ENCODE measurements at places on chromosomes 1 and 21. TPM values are rescaled to one million over a fixed set of nuclear protein-coding genes. Genes with fewer than 3 reads are reported as not detected.

The MATN1 gene
- not detected for total RNA-seq

- no peak for ATAC-seq
Observed at GRCh38 chr1:110390096-110390495, 730 bp downstream of the SLC16A4 start.

The BCAR3 gene
- total RNA-seq, result 5.7 TPM

The TEDDM1 gene
- not detected for total RNA-seq

- peak; percentile 54 for ATAC-seq
Observed at GRCh38 chr1:160096274-160097116, 1.9 kb downstream of the IGSF8 start.

The F5 gene
- total RNA-seq, result 0.20 TPM

The MRPL39 gene
- total RNA-seq, result 29.8 TPM

GRCh38 chr1:223423641-223424233 lies 30.5 kb downstream of the CCDC185 start:
- ATAC-seq, result no peak

DNA sequence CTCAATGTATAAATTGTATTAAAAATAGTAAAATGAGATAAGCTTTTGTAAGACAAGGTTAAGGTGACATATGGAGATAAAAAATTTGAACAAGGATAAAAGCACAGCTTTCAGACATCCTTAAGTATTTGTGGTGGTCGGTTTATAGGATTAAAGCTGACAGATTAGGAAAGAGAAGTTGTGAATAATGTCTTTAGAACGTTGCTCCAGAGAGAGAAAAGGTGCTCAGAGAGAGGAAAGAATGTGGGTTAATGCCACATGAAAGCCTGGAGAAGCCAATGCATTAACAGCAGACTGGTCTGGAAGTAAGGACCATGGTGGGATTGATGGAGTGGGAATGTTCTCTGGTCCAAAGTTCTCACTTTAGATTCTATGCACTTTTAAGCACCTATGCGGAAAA lies 44.8 kb downstream of the ATP6V1G3 start:
- no peak for ATAC-seq

DNA sequence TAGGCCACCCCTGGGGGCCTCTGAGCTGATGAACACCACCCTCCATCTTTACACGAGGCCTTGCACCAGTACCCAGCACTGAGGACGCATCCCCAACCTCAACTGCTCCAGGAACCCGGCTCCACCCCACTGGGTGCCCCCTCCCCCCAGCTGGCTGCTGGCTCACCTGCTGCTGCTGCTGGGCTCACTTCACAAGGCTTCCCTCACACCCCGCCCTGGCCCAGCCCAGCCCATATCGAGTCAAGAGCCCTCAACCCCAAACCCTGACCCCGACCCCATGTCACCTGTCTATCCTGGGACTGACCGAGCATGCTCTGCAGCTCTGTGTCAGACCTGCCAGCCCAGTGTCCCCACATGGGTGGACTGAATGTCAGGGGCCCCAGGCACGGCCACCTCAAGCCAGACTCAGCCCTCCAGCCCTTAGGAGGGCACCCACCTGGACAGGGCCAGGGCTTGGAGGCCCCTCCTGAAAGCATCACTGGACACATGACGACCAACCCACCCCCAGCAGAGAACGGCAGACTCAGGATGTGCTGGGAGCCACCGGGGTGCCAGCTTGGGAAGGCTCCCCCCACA lies 21.4 kb downstream of the WNT9A start:
- no peak for ATAC-seq

The HES2 gene
- 47.3 TPM for total RNA-seq

DNA sequence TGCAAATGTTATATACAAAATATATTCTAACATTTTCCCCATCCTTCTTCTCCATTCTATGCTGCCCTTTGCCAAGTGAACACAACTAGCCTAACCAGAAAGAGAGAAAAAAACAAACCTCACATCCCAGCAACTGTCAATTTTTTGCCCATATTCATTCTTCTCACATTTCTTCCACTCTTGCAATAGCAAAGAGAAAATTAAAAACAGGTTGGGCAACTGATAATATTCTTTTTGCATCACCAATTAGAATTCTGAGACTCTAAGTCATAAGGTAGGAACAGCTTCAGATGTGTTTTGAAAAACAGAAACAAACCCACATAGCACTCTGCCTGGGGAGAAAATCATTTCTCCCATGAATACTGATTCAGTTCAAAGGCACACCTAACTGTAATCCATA lies 25.2 kb upstream of the EXO1 start:
- ATAC-seq, result no peak

DNA sequence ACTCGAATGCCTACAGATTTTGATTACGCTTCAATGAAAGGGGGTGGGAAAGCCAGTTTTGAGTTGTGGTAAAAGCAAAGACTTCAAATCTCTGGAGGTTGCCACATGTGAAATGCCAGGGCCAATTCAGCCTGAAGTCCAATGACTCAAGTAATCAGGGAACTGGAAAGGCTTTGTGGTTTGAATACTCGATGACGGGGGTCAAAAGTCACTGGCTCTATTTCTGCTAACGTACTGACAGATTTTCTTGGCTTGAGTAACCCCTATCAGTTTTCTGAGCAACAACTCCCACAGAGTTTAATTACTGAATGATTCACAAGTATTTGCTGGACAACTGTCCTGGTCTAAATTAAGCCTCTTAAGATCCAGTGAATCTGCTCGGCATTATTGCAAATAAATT lies 152.2 kb downstream of the SIPA1L2 start:
- ATAC-seq, result no peak

- no peak for ATAC-seq
Observed at GRCh38 chr1:50502147-50502546, 78.9 kb upstream of the DMRTA2 start.

The SLAMF9 gene
- 0.28 TPM for total RNA-seq

The FCER1G gene
- total RNA-seq, result 0.76 TPM

The SLAMF7 gene
- total RNA-seq, result 6.3 TPM

The ST6GALNAC5 gene
- total RNA-seq, result 0.96 TPM
